ENCODE measurements at places on chromosomes 11 and 22.

DNA sequence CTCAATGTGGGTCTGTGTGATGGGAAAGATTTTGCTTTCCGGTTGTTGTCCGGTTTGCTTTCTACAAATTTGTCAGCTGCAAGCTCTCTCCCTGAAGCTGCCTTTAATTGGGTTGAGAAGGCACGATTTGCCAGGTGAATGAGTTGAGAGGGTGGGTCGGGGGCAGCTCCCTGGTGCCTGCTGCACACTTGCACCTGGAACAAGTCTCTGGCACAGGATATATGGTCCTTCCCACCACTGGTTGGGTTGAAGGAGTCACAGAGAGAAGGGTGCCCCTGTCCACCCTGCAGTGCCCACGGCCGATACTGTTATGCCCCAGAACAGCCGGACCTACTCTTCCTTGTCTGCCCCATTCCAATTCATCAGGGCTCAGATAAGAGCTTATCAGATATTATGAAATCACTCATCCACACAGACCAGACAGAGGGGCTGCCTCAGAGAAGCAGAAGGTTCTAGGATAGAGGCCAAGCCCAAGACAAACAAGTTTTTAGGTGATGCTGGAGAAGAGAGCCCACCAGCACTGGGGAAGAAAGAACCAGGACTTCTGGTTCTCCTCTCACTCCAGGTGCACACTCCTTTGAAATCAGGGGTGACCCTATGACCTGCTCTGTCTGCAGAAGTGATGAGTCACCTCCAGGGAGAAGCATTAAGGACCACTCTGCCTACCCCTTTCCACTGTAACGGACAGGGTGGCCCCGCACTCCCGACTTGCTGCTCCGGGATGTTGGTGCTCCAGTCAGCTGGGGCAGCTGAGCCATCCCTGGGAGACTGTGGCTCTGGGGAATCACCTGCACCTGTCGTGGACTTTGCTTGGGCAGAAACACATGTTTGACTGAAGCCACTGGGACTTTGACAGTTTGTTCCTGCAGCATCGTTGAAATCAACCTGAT is 45.3 kb downstream of the RTL6 start:
- no peak for DNase-seq

DNA sequence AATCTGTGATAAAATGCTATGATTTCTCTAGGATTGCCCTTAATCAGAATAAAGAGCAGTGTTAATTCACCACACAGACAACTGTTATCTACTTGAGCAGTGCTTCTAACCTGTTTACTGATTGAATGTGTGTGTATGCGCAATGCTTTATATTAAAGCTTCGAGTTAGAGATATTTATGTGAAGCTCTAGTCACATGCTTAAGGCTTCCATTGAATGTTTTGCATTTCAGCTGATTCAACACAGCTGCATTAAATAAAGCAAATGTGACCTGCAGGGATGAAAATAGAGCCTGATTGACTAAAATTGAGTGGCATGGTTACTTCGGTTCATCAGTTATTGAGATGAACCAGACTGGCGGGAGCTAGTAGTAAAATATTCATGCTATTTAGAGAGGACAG is 395.3 kb downstream of the JRKL start:
- no peak for DNase-seq

- DNase-seq, result no peak
Observed at GRCh38 chr11:2932850-2933251, 3.6 kb upstream of the PHLDA2 start.

DNA sequence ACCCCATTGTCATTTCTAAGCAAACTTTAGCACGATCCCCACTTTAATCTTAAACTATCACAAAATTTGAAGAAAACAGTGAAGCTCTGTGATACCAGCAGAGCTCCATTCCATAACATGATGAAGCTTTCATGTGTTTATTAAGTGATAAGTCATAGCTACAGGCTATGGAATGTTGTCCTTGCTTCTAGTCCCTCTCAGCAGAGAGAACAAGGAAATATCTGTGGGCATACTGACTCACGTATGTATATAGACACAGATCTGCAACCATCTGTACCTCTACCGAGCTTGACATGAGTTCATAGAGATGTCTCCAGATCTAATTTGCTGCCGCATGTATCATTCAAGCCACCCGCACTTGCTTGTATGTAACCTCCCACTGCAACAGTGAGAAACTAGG is 588.9 kb downstream of the ETS1 start:
- DNase-seq, result no peak

DNA sequence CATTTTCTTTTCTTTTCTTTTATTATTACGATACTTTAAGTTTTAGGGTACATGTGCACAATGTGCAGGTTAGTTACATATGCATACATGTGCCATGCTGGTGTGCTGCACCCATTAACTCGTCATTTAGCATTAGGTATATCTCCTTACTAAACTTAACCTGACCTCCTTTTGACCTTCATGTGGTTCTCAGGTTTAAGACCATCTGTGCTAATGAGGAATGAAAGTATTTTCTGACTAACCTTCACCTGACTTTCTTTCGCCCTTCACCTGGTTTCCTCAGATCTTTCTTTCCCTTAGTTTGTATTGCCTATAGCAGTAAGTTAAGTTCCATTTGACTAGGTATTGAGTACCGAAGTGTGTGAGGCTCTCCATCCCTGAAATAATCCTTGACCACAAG is 6.5 kb downstream of the EXPH5 start:
- DNase-seq, result no peak

- DNase-seq, result no peak
Observed at GRCh38 chr22:50526834-50527801, 1.7 kb upstream of the SCO2 start.

GRCh38 chr11:118088531-118088930 is 1.8 kb upstream of the SMIM35 start:
- DNase-seq, result no peak

GRCh38 chr11:2816941-2817421 is 68.6 kb downstream of the CDKN1C start:
- DNase-seq, result no peak

DNA sequence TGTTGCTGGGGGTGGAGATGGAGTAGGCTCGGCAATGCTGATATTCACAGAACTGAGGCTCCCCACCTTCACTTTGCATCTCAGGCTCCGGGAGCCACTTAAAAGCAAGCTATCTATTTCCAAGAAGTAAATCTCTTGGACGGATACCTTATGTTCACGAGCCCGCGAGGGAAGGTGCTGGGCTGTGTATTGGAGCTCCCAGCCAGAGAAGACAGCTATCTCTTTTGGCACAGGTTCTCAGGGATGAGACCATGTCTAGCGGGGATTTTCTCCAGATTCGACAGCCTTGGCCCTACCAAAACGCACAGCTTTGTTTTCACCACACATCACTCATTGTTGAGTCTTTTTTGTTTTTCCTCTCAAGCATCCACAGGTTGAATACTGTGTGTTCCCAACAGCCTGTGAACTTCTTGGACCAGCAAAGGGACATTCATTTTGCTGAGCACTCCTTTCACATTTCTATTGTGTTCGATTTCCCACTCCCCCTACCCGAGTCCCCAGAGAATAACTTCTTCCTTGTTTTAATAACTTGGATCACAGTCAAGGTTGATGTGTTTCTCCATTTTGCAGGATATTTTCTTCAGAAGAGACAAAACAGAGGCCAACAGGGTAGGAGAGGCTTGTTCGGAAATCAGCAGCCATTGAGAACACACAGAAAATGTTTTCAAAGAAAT is 23.3 kb downstream of the WT1 start:
- DNase-seq, result no peak

- no peak for DNase-seq
Observed at GRCh38 chr22:44437216-44438055, 60.6 kb downstream of the RTL6 start.

- no peak for DNase-seq
Observed at GRCh38 chr11:69721745-69722144, 17.9 kb upstream of the FGF19 start.

- no peak for DNase-seq
Observed at GRCh38 chr11:2652333-2653197, 47.2 kb downstream of the KCNQ1OT1 start.

DNA sequence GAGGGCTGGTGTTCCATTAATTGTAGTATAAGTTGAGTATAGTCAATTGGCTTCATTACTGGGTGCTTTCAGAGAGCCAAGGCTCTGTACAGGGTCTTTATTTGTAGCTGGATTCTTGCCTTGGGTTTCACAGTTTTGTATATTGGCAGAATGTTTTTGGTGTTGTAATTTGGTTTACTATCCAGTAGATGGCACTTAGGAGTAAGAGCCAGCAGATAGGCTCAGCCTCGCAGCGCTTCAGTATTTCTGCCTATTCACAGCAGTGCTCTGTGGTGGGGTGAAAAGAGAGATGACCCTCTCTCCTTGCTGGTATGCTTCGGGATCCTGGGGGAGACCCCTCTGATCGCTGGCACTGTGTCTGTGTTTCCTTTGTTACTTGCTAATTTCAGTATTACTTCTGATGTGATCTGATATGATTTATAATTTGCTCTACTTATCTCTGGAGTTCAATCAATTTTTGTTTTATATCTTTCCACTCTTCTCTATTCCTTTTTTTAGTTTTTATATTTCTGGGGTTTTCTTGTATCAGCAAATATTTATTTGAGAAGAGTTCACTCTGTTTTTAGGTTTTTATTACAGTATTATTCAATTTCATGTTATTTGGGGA is 52.2 kb downstream of the ANO5 start:
- DNase-seq, result peak; percentile 39

- no peak for DNase-seq
Observed at GRCh38 chr11:112310848-112311247, 50.2 kb upstream of the PLET1 start.

DNA sequence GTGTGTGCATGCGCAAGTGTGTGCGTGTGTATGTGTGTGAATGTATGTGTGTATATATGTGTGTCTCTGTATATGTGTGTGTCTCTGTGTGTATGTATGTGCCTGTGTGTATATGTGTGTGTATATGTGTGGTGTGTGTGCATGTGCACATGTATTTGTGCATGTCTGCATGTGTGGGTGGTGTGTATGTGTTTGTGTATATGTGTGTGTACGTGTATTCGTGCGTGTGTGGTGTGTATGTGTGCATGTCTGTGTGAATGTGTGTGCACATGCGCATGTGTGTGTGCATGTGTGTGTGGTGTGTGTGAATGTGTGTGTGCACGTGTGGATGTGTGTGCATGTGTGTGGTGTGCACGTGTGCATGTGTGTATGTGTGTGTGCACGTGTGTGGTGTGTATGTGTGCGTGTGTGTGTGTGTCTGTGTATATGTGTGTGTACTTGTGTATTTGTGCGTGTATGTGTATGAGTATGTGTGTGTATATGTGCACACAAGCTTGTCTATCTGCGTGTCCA is 71.4 kb downstream of the SCN3B start:
- no peak for DNase-seq

DNA sequence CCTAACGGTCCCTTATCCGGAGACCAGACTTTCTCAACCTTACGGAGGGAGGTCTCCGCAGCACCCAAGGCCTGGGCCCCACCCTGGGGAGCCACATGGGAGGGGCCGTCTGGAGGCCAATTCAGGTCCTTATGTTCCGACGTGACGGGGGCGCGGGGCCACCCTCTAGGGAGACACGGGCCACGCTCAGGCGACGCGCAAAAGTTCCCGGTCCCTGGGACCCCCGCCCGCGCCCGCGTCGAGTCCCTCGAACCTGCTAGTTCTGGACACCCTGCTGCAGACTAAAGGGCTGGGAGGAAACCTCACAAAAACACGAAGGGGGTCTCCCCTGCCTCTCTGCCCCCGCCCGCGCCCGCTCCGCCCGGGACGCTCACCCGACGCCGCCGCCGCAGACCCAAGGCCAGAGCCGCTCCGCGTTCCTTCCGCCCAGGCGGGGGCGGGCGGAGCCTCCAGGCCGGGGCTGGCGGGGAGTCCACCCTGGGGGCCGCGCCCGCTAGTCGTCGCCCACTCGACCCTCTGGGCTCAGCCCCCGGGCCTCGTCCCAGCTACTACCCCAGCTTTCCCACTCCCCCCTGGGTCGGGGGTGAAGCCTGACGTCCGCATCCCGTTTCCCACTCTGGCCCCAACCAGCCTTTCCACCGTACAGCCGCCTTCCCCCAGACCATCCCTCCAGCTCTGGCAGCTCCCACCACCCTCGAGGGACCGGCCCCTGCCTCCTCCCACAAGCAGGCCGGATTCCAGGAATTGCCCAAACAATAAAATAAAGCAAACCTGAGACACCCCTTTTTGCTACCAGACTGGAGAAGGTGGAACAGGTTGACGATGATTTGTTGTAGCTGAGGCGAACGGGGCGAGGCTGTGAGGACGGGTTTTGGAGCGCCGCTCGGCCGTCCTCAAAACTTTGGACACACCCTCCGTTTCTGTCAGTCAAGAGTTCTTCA is 2.7 kb downstream of the RNH1 start:
- DNase-seq, result no peak

GRCh38 chr11:14908214-14908880 is 16.3 kb upstream of the CYP2R1 start:
- peak; percentile 62 for DNase-seq

- no peak for DNase-seq
Observed at GRCh38 chr22:30266445-30267381, at the start of gene OSM. OSM (minus strand) TSS chr22:30266851; CDS start chr22:30266799, 52 bp downstream.

GRCh38 chr11:119706029-119706428 is 23.0 kb downstream of the NECTIN1 start:
- DNase-seq, result no peak

- no peak for DNase-seq
Observed at GRCh38 chr11:8059571-8060011, 21.4 kb upstream of the TUB start.

GRCh38 chr11:29124470-29124869 is 892.4 kb downstream of the KCNA4 start:
- no peak for DNase-seq

- DNase-seq, result no peak
Observed at GRCh38 chr22:50607659-50608020, 7.0 kb downstream of the MAPK8IP2 start.

- DNase-seq, result peak; percentile 49
Observed at GRCh38 chr11:131688048-131688693, 317.8 kb downstream of the NTM start.

DNA sequence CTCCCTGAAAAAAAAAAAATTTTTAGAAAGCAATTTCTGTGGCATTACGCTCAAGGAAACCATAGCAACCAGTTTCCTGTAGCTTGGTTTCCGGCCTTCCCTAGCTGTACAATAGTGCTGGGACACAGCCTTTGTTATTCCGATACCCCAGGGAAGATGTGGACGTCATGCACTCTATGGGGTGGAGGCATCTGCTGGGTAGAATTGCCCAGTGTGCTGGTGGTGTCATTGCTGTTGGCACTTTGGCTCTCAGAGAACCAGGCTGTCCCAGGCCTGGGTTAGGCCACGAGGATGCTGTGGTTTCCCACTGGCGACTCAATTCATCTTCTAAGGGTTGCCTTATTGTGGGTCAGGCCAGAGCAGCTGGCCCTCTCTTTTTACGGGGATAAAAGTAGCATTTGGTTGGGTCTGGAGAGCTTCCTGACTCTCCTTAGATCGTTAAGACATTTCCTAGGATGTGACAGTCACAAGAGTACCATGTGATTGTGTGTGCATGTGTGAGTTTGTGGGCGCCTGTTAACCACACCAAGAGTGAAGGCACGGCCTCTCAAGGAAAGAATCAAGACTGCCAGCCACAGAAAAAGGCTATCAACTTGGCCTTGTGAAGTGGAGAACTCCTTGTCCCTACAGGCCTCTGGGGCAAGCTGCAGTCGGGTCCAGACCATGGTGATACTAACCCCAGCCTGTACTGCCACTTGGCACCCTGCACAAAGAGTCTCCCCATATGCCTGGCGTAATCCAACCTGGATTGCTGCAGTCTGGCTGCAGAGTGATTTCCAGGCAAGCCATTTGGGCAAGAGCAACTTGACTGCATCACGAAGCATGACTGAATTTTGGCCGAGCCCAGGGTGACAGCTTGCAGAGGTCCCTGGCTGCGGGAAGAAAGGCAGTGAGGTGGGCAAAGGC is 35.9 kb upstream of the NAV2 start:
- DNase-seq, result peak; percentile 35

- DNase-seq, result no peak
Observed at GRCh38 chr11:47044119-47044518, 107.6 kb downstream of the CSTPP1 start.

All from NCI-H2081 (cell line).